ENCODE measurements at places on chromosomes 16 and 17. TPM values are rescaled to one million over a fixed set of nuclear protein-coding genes. Genes with fewer than 3 reads are reported as not detected.

GRIN2C gene
- not detected for total RNA-seq

HSF5 gene
- total RNA-seq = not detected

MYOCD gene
- total RNA-seq = 0.03 TPM

DNA sequence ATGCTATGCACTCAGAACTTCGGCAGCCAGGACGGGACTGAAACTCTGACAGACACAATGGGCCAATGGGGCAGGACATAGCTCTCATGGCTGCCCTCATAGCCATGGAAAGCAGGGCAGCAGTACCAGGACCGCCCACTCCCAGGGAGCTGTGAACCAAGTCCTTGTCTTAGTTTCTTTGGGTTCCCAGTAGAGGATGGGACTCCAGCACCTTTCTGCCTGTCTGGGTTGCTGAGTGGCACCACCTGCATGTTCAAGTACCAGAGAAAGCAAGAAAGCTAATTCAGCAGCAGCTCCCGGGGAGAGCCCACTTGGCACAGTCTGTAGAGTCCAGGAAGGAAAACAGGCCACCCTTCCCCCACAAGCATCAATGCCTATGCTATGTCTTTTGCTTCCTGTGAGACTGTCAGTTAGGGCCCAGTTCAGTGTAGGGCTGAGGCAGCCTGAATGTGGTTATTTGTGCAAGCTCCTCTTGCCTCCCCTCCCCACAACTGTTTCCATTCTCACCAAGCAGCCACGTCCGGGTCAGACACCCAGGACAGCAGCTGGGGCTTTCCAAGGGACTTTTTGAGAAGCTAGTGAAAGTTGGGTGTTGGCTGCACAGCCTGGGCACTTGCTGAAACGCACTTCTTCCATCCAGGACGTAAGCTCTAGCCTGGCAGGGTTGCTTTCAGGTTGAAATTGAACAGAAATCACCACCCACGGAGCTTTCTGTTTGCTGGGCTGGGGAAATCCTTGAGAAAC is 7.8 kb downstream of the SUPT4H1 start:
- DNase-seq = no peak

DNA sequence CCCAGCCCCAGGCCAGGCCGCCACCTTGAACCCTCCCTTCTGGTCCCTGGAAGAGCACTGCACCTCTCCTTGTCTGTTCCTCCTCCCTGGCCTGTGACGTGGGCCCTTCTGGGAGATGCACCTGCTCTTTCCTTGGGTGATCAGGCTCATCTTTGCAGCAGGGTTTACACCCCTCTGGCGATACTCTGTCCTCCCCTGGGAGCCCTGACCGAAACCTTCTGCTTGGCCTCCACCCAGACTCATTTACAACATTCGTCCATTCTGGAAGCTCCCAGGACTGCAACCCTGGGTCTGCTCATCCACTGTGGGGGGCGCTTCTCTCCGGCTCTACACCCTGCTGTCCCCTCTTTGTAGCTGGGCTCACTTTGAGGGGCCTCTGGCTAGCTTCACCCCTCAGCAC is 73.3 kb downstream of the PGS1 start:
- DNase-seq = no peak
